ENCODE measurements at places on chromosomes 5 and 9. TPM values are rescaled to one million over a fixed set of nuclear protein-coding genes. Genes with fewer than 3 reads are reported as not detected.

KIF4B gene
- total RNA-seq, result 0.07 TPM

- H3K27ac ChIP-seq, result no peak overlapping the region
- H3K36me3 ChIP-seq, result no peaks in the 10 kb centered on the region
- H3K27me3 ChIP-seq, result no peaks in the 10 kb centered on the region
- peaks cover 2% of the 10 kb centered on the region for H3K4me1 ChIP-seq
- H3K4me3 ChIP-seq, result no peak overlapping the region
Measured at GRCh38 chr5:76278261-76278789, 124.8 kb upstream of the IQGAP2 start.

UIMC1 gene
- 65.2 TPM for total RNA-seq

WHRN gene
- 2.1 TPM for total RNA-seq

GRCh38 chr9:125374443-125375309, 113.0 kb downstream of the GAPVD1 start:
- peaks cover 4% of the 10 kb centered on the region for H3K4me1 ChIP-seq
- peak; percentile 90 for DNase-seq
- peaks cover 3% of the 10 kb centered on the region for H3K27me3 ChIP-seq
- peak overlapping the region; percentile 70 for H3K4me3 ChIP-seq

GRCh38 chr9:90914868-90915483, 113.4 kb downstream of the SYK start:
- H3K36me3 ChIP-seq, result no peaks in the 10 kb centered on the region
- no peaks in the 10 kb centered on the region for H3K27me3 ChIP-seq
- peaks cover 6% of the 10 kb centered on the region for H3K4me1 ChIP-seq

DNA sequence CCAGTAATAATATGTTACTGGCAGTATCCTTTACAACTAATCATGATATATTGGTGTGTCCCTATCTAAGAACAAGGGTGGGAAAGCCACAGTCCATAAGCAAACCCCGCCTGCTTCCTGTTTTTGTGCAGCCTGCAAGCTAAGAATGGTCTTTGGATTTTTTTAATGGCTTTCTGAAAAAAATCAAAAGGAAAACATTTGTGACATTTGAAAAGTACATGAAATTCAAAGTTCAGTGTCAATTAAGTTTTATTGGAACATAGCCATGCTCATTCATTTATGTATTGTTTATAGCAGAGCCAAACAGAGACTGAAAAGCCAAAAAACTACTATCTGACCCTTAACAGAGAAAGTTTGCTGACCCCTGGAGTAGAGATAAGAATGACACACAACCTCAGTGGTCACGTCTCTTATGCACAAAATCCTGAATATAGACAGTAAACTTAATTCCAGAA, 12.8 kb upstream of the TMEM245 start:
- no peak overlapping the region for H3K27ac ChIP-seq
- no peaks in the 10 kb centered on the region for H3K4me1 ChIP-seq
- no peaks in the 10 kb centered on the region for H3K36me3 ChIP-seq
- DNase-seq, result no peak
- peaks cover 9% of the 10 kb centered on the region for H3K27me3 ChIP-seq

OR1J2 gene
- total RNA-seq, result not detected

DNA sequence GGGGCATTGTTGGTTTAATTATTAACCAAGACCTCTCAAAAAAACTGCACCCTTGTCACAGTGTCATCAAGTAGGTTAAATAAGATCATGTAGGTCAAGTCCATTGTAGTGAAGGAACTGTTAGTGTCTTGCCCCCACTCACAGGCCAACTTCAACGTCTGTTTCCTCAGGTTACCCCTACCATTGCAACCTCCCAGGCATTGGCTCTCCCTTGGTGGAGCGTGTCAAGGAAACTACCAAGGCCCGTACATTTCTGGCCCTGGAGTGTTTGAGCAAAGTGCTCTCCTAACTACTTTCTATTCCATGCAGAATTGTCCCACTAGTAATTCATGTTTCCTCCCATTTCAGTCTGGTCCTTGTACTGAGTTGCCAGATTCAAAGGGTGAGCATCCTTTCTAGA, 167.5 kb downstream of the MEF2C start:
- H3K4me1 ChIP-seq, result no peaks in the 10 kb centered on the region
- H3K36me3 ChIP-seq, result no peaks in the 10 kb centered on the region
- no peak overlapping the region for H3K4me3 ChIP-seq
- no peak overlapping the region for H3K27ac ChIP-seq
- peaks cover 7% of the 10 kb centered on the region for H3K27me3 ChIP-seq
- DNase-seq, result no peak

GRCh38 chr9:133441571-133441970, 18.2 kb upstream of the CACFD1 start:
- H3K4me3 ChIP-seq, result no peak overlapping the region
- H3K27ac ChIP-seq, result no peak overlapping the region
- no peaks in the 10 kb centered on the region for H3K4me1 ChIP-seq
- DNase-seq, result no peak
- no peaks in the 10 kb centered on the region for H3K36me3 ChIP-seq

- peaks cover 12% of the 10 kb centered on the region for H3K4me1 ChIP-seq
- no peaks in the 10 kb centered on the region for H3K27me3 ChIP-seq
- no peak overlapping the region for H3K27ac ChIP-seq
- no peak overlapping the region for H3K4me3 ChIP-seq
- peaks cover 39% of the 10 kb centered on the region for H3K36me3 ChIP-seq
- no peak for DNase-seq
Measured at GRCh38 chr9:124399323-124399967, 15.8 kb downstream of the PSMB7 start.

CDC20B gene
- not detected for total RNA-seq

GRCh38 chr5:53749621-53750020, 189.2 kb downstream of the NDUFS4 start:
- H3K4me1 ChIP-seq, result no peaks in the 10 kb centered on the region
- no peak overlapping the region for H3K27ac ChIP-seq
- no peaks in the 10 kb centered on the region for H3K36me3 ChIP-seq
- no peaks in the 10 kb centered on the region for H3K27me3 ChIP-seq

GRCh38 chr9:78041971-78042370, 10.4 kb upstream of the GNAQ start:
- peaks cover 5% of the 10 kb centered on the region for H3K4me1 ChIP-seq
- peaks cover 23% of the 10 kb centered on the region for H3K27me3 ChIP-seq
- DNase-seq, result no peak
- no peak overlapping the region for H3K4me3 ChIP-seq
- no peaks in the 10 kb centered on the region for H3K36me3 ChIP-seq
- no peak overlapping the region for H3K27ac ChIP-seq

DNA sequence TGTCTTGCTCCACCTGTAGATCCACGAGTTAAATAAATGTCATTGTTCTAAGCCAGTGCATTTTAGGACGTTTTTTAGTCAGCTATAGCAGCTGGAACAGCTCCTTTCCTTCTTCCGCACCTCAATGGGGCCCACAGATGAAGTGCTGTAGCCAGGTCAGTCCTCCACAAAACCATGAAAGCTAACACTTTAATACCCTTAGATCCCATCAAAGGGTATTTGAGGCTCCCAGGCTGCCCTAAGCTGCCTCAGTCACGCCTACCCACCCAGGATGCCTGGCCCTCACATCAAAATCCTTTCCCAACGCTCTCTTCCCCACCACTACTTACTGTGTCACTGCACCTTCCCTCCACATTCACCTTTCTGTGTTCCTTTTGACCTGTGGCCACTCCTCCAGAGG, 44.1 kb upstream of the ACO1 start:
- no peak for DNase-seq
- no peak overlapping the region for H3K27ac ChIP-seq
- H3K4me1 ChIP-seq, result peaks cover 10% of the 10 kb centered on the region
- H3K4me3 ChIP-seq, result no peak overlapping the region
- no peaks in the 10 kb centered on the region for H3K36me3 ChIP-seq

DNA sequence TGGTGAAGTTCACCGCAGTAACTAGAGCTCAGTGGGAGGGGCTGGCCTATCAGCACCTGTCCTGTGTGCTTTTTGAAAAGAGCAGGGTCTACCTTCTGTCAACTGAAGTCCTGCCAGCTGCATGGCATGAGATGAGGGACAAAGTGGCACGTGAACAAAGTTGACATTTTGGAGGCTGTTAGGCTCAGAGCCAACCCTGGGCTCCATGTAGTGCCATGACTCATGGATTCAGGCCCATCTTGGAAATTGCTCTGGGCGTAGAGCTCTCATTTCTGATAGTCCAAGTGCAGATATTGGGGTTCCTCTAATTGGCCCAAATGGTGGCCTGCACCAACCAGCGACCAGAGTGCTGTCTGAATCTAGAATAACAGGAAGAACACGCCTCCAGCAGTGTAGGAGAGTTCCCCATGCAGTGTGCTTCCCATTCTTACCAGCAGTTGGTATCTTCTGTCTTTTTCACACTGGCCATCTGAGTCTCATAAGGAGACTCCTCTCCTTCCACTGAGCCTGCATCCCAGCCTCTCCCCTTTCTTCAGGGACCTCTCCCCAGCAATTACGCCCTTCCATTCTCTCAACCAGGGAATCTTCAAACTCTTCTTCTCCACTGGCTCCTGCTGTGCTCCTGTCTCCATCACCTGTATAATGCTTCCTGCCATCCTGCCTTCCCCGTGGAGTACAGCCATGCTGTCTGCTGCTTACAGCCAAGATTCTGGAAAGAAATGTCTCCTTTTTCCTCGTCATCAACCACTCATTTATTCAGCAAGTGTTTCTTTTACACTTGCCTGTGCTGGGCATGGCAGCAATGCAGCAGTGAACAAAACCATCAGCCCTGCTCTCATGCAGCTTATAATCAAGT, 30.4 kb downstream of the IRF1 start:
- peak overlapping the region; percentile 3 for H3K4me3 ChIP-seq
- H3K4me1 ChIP-seq, result peaks cover 88% of the 10 kb centered on the region
- H3K27me3 ChIP-seq, result no peaks in the 10 kb centered on the region
- no peak for DNase-seq

GRCh38 chr5:163677092-163677491, 171.7 kb downstream of the MAT2B start:
- H3K27me3 ChIP-seq, result no peaks in the 10 kb centered on the region
- H3K27ac ChIP-seq, result no peak overlapping the region
- no peaks in the 10 kb centered on the region for H3K36me3 ChIP-seq
- no peaks in the 10 kb centered on the region for H3K4me1 ChIP-seq

GRCh38 chr9:130128733-130129431, 43.3 kb upstream of the NCS1 start:
- H3K27ac ChIP-seq, result peak overlapping the region; percentile 97
- H3K27me3 ChIP-seq, result no peaks in the 10 kb centered on the region
- H3K4me3 ChIP-seq, result peak overlapping the region; percentile 79

- no peaks in the 10 kb centered on the region for H3K36me3 ChIP-seq
- no peaks in the 10 kb centered on the region for H3K27me3 ChIP-seq
- H3K27ac ChIP-seq, result no peak overlapping the region
Measured at GRCh38 chr9:754150-754931, 87.2 kb upstream of the DMRT1 start.

GPR150 gene
- 0.56 TPM for total RNA-seq

DNA sequence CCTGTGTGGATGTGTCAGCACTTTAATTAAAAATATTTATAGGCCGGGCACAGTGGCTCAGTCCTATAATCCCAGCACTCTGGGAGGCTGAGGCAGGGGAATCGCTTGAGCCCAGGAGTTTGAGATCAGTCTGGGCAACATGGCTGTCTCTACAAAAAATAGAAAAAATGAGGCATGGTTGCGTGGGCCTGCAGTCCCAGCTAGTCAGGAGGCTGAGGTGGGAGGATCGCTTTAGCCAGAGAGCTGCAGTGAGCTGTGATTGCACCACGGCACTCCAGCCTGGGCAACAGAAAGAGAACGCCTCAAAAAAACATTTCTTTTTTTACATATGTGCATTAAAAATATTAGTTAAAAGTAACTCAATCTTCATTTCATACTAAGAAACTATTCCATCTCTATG, 6.2 kb downstream of the TBC1D9B start:
- no peak overlapping the region for H3K4me3 ChIP-seq
- no peak for DNase-seq
- H3K4me1 ChIP-seq, result peaks cover 8% of the 10 kb centered on the region
- H3K36me3 ChIP-seq, result peaks cover 45% of the 10 kb centered on the region

- no peak overlapping the region for H3K27ac ChIP-seq
- no peaks in the 10 kb centered on the region for H3K36me3 ChIP-seq
- H3K27me3 ChIP-seq, result no peaks in the 10 kb centered on the region
- no peaks in the 10 kb centered on the region for H3K4me1 ChIP-seq
Measured at GRCh38 chr9:94923326-94924089, 197.0 kb downstream of the AOPEP start.

DNA sequence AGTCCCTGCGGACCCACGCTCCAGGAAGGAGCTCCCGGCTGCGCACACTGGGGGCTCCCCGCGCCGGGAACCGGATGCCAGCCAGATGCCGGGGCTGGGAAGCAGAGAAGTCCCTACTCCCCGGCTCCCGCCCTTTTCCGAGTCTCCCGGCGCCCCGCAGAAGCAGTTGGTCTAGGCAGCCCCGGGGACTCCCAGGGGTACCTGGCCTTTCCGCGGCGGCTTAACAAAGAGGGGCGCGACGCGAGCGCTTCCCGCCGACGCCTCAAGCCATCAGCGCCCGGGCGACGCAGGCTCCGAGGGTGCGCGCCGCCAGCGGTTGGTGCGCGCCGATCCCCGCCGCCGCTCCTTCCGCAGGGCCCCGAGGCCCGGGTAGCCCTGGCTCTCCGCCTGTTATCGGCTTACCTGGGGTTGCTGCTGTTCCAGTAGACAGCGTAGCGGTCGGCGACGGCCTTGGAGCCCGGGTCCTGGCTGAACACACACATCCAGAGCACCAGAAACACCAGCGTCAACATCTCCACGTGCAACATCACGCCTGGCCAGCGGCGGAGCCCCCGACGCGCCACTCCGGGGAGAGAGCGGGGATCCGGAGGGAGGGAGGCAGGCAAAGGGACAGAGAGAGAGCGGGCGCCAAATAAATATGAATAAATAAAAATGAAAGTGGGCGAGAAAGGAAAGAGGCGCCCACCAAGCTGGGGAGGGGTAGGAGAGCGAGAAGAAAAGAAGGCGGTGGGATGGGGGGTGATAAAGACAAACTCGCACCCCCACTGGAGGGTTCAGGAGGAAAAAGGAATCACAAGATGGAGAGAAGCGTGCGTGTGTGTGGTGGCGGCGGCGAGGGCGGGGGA, 428 bp downstream of the EFNA5 start:
- no peak overlapping the region for H3K27ac ChIP-seq
- H3K36me3 ChIP-seq, result no peaks in the 10 kb centered on the region
- H3K4me3 ChIP-seq, result peak overlapping the region; percentile 78
- H3K27me3 ChIP-seq, result peaks cover 75% of the 10 kb centered on the region

PRUNE2 gene
- total RNA-seq, result 0.50 TPM

TNFSF15 gene
- 1.5 TPM for total RNA-seq

- peak overlapping the region; percentile 70 for H3K27ac ChIP-seq
- H3K27me3 ChIP-seq, result no peaks in the 10 kb centered on the region
- peak overlapping the region; percentile 89 for H3K4me3 ChIP-seq
- peak; percentile 81 for DNase-seq
- peaks cover 18% of the 10 kb centered on the region for H3K4me1 ChIP-seq
- peaks cover 19% of the 10 kb centered on the region for H3K36me3 ChIP-seq
Measured at GRCh38 chr5:1522601-1523479, 920 bp downstream of the LPCAT1 start.

CEP120 gene
- 31.6 TPM for total RNA-seq

FEM1C gene
- total RNA-seq, result 14.6 TPM

DNA sequence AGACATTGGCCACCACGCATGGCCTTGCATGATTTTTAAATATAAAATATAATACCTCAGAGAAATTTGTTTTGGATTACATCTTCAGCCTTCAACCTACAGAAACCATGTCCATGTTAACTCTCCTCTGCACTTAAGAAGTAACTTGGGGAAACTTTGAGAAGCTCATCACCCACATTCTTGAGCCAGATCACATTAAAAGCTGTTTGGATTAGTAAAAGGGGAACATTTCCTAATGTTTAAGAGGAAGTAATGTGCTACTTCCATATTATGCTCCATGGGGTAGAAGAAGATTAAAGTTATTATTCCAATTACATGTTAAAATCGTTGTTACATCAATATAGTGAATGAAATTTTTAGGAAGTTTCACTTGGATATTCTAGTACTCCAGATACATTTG, 10.4 kb upstream of the CEP120 start:
- H3K27ac ChIP-seq, result no peak overlapping the region
- no peak for DNase-seq
- H3K4me1 ChIP-seq, result peaks cover 10% of the 10 kb centered on the region
- no peak overlapping the region for H3K4me3 ChIP-seq

OSMR gene
- total RNA-seq, result not detected
